ENCODE measurements at places on chromosomes 4 and X.

DNA sequence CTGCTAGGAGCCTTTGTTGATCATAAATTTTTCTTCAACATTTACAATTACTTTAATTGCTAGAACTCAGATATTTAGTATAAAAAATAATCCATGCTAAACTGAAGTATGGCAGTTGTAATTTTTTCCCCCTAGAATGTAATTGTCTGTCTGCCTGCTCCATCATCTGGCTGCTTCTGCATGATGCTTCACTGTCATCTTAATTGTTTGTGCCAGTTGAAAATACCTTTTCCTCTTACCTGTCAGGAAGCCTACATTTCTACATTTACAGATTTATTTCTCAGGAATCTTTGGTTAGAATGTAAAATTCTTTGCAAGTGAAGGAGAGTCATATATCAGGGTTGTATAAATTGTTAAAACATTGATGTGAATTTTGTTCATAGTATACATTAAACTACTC is 348.6 kb downstream of the GRXCR1 start:
- no peak for DNase-seq

DNA sequence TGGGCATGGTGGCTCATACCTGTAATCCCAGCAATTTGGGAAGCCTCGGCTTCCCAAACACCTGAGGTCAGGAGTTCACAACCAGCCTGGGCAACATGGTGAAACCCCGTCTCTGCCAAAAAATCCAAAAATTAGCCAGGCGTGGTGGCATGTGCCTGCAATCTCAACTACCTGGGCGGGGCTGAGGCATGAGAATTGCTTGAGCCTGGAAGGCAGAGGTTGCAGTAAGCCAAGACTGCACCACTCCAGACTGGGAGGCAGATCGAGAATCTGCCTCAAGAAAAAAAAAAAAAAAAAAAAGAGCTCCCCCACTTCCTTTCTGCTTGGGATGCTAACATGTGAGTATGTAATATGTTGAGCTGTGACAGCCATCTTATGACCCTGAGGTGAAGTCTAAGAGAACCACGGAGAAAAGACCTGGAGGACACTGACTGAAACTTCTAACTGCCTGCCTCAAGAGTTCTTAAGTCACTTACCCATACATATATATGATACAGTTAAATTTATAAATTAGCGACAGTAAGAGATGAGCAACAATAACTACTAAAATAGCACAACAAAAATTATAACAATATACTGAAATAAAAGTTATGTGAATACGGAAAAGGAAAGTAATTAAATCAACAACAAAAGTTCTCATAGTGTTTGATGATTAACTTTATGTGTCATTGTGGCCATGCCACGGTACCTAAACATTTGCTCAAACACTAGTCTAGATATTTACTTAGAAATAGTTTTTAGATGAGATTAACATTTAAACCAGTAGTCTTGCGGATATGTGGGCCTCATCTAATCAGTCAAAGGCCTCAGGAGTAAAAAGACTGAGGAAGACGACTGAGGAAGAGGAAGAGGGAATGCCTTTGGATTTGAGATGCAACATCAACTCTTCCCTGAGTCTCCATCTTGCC is 178.3 kb downstream of the OPHN1 start:
- DNase-seq, result no peak

DNA sequence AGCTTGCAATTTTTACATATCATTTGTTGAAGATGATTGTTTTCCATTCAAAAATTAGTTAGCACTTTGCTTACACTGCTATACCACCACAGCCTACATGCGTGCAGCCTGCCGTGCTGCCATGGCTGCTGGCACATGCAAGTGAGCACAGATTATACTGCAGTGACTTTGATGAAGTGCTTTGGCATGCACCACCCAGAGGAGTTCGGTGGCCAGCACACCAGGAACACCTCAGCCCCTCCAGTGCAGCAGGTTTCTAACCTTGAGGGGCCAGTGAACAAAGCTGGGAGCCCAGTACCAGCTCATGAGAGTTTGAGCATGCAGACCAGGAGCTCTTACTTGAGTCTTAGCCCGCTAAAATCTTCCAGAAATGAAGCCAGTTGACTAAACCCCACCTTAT is 431.5 kb downstream of the DACH2 start:
- no peak for DNase-seq

GRCh38 chr4:71584585-71584984 is 199.3 kb downstream of the GC start:
- DNase-seq, result no peak

DNA sequence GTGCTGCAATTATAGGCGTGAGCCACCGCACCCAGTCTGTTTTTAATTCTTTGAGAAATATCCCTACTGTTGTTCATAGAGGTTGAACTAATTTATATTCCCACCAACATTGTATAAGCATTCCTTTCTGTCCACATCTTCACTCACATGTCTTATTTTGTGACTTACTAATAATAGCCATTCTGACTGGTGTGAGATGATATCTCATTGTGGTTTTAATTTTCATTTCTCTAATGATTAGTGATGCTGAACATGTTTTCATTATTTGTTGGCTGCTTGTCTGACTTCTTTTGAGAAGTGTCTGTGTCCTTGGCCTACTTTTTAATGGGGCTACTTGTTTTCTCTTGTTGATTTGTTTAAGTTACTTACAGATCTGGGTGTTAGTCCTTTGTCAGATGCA is 310.9 kb upstream of the MAOA start:
- DNase-seq, result no peak

GRCh38 chrX:101655534-101655933 is 4.1 kb downstream of the ARMCX2 start:
- no peak for DNase-seq

GRCh38 chr4:51845711-51846110 is 2.8 kb downstream of the DCUN1D4 start:
- no peak for DNase-seq

GRCh38 chr4:119697887-119698393 is 69.3 kb upstream of the PDE5A start:
- no peak for DNase-seq

GRCh38 chr4:117334451-117335188 is 249.2 kb upstream of the TRAM1L1 start:
- no peak for DNase-seq

- no peak for DNase-seq
Observed at GRCh38 chr4:3082925-3083515, 8.5 kb downstream of the HTT start.

GRCh38 chr4:36341936-36342335 is 60.5 kb downstream of the DTHD1 start:
- DNase-seq, result no peak

DNA sequence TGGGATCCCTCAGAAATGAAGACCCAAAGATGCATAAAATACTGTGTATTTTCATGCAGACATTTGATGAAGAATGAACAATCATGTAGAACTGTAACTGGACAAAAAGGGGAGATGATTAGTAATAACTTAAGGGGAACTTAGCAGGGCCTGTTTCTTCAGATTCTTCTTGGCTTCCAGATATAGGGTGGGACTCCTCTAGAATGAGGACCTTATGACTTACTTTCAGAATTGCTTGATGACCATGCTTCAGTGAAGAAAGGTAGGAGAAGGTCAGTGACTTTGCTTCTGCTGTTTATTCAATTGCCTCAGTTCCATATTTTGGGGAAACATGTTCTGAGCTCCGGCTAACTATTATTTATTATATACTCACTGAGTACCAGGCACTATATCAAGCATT is 580.8 kb downstream of the CENPC start:
- no peak for DNase-seq

- DNase-seq, result no peak
Observed at GRCh38 chr4:19193274-19193981, 1058.3 kb upstream of the SLIT2 start.

GRCh38 chr4:151048913-151049312 is 33.8 kb upstream of the LRBA start:
- DNase-seq, result no peak

DNA sequence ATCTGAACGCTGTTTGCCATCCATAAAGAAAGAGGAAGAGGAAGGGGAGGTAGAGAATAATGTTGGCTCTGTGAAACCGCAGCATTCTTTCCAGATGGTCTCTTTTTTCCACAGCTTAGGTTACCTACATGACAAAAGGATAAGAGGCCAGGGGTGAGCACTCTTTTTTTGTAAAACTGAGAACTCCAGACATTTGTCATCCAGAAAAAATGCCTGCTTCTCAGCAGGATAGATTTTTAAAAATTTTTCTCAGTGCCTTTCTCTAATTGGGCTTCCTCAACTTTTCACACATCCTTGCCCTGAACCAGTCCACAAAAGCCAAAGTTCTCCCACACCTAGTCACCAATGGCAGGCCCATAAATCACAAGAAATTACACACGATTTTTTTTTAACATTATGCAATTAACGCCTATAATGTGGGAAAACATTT is 158.1 kb upstream of the TENM3 start:
- DNase-seq, result no peak

GRCh38 chr4:87093443-87094123 is 126.8 kb downstream of the KLHL8 start:
- peak; percentile 35 for DNase-seq

- DNase-seq, result no peak
Observed at GRCh38 chr4:9904976-9905587, 116.2 kb downstream of the SLC2A9 start.

DNA sequence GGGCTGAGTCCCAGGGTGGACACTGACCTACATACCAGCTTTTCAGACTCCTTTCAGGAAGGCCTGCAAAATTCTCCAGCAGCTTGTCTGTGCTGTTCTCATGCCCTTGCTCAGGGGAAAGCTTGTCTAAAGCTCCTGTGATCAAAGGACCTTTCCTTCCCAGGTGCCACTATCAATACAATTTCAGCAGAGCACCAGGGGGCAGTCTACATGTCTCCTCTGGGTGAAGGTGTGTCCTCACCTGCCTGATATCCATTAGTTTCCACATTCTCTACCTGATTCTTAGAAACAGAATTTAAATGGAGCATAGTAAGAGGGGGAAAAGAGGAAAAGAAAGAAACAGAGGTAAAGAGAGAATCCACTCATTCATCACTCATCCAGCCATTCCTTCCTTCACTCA is 114.2 kb downstream of the PPARGC1A start:
- no peak for DNase-seq

DNA sequence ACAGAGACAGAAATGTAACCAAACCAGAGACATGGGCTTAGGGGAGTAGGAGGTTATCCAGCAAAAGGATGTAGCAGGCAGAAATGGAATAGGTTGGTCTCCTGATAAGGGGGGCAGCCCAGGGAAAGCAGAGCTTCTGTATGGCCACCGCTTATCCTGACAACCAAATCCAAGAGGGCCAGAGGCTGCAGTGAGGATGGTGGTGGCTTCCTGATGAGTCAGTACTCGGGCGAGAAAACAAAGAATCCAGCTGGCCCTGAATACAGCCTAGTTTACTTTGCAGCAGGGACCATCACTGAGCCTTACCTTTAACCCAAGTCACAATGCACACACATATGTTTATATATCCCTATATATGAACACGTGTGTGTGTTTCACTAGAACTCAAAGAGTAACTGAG is 129.7 kb upstream of the FTHL17 start:
- DNase-seq, result no peak

GRCh38 chr4:152723236-152723635 is 43.4 kb upstream of the TMEM154 start:
- no peak for DNase-seq

DNA sequence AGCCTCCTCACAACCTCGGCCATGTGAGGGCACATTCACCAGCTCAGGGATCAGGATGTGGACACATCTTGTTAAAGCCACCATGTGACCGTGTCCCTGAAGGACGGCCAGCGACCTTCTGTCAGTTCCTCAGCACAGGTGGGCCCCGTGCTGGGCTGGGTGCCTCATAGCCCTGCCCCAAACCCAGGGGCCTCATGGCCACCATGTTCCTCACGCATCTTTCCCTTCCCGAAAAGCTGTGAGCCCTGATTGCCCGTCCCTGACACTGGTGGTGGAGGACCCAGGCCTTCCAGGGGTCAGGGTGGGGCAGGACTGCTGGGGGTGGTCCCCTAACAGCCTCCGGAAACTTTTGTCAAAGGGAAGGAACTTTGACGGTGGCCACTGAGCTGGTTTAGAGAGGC is 60.1 kb upstream of the ADRA2C start:
- no peak for DNase-seq

- DNase-seq, result no peak
Observed at GRCh38 chr4:181261279-181261678, 981.9 kb upstream of the TENM3 start.

GRCh38 chr4:52868133-52868532 is 6.0 kb downstream of the RASL11B start:
- DNase-seq, result no peak

GRCh38 chrX:53223955-53224859 is 800 bp downstream of the KDM5C start:
- no peak for DNase-seq

Measured in memory B cell (primary cell).